ENCODE measurements at places on chromosomes 11 and 22. TPM values are rescaled to one million over a fixed set of nuclear protein-coding genes. Genes with fewer than 3 reads are reported as not detected.

Gene DDTL
- 1.8 TPM for total RNA-seq

Gene KCNE3
- total RNA-seq: not detected

Gene BBOX1
- total RNA-seq: 0.08 TPM

Gene SLC35E4
- 6.7 TPM for total RNA-seq

Gene SHANK2
- total RNA-seq: 6.4 TPM

Gene MMP8
- total RNA-seq: not detected

Gene DGAT2
- 2.1 TPM for total RNA-seq

Gene CRYAB
- 12.5 TPM for total RNA-seq

Gene CEND1
- 2.7 TPM for total RNA-seq

Gene PARVG
- total RNA-seq: 0.09 TPM

Gene PDE3B
- 1.9 TPM for total RNA-seq

Gene GDPD4
- total RNA-seq: not detected

Gene SCUBE2
- 0.37 TPM for total RNA-seq

Gene NXPE4
- not detected for total RNA-seq

Gene BTBD18
- total RNA-seq: not detected

Gene OR52K2
- total RNA-seq: not detected

Gene MS4A15
- total RNA-seq: not detected

Gene OSBP2
- 8.3 TPM for total RNA-seq

Gene MPZL2
- 0.06 TPM for total RNA-seq

Gene VPREB1
- total RNA-seq: not detected

Gene STK33
- total RNA-seq: 3.0 TPM

Gene SLC5A12
- total RNA-seq: not detected

Gene TIMM10
- total RNA-seq: 175 TPM

Gene ZW10
- total RNA-seq: 14.4 TPM

Gene TEX12
- total RNA-seq: not detected

Gene LIF
- total RNA-seq: 31.6 TPM

Gene RASSF7
- 64.1 TPM for total RNA-seq

Gene C22orf23
- 0.28 TPM for total RNA-seq

Gene BAIAP2L2
- total RNA-seq: 7.8 TPM

Gene EWSR1
- total RNA-seq: 204 TPM

Gene PHETA2
- not detected for total RNA-seq

Gene ISX
- not detected for total RNA-seq

Gene OR2AG1
- total RNA-seq: not detected

Gene TRIM48
- total RNA-seq: not detected

Gene LRRC56
- total RNA-seq: 0.79 TPM

Gene PNPLA2
- 55.1 TPM for total RNA-seq

Gene CARNS1
- total RNA-seq: 0.20 TPM

Gene TLCD5
- total RNA-seq: 6.1 TPM

Gene LRP4
- total RNA-seq: 7.1 TPM
